Activated naive CD4-positive, alpha-beta T cell treated with anti-CD3 and anti-CD28 coated beads for 36 hours (primary cell): ENCODE measurements at places on chromosomes 16 and 17.

DNA sequence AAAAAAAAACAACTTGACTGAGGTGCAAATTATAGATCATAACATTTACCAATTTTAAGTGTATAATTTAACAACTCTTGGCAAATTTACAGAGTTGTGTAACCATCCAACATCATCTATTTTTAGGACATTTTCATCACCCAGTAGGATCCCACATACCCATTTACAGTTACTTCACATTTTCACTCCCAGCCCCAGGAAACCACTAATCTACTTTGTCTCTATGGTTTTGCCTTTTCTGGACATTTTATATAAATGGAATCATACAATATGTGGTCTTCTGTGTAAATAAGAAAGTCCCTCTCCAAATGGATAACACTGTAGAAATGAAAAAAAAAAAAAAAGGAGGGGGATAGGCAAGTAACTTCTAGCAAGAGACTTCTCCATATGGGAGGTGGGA, 26.1 kb upstream of the XYLT1 start:
- no peak for DNase-seq

DNA sequence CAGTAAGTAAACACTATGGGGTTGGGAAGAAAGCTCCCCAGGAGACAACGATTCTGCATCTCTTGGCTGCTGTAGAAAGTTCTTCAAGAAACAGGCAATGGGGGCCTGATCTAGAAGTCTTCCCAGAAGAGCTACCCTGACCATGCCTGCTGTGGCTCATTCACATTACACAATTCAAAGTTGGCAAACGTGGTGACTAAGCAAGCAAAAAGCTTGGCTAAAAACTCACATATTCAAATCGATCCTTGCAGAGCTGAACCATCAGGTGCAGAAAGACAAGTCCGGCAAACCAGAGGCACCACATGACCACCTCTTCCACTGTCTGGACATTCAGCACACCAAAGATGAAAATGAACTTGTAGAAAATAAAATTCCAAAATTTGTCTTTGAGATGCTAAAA, 16.1 kb downstream of the AMFR start:
- no peak for DNase-seq

DNA sequence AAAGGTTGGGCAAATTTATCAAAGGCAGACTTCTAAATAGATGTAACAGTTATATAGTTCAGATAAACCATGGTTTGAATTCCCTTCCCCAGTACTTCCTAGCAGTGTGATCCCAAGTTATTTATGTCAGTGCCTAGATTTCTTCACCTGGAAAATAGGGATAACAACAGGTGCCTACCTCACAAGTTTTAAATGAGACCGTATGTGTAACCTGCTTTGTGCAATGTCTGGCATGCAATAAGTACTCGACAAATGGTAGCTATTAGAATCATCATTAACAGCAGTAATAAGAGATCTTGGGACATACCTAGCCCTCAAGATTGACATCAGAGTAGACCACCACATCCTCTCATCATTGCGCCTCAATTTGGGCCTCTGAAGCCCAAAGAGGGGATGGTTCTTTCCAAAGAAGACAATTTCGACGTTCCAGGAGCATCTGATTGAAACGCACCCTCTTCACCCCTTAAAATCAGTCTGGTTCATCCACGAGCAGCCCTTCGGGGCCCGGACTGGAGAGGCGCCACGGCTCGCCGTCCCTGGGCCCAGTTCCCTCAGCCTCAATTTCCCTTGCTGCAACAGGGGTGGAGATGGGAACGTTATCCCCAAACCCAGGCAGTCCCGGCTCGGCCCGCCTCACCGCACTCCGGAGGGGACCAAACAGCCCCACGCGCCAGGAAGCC, 541 bp downstream of the ACACA start:
- no peak for DNase-seq

DNA sequence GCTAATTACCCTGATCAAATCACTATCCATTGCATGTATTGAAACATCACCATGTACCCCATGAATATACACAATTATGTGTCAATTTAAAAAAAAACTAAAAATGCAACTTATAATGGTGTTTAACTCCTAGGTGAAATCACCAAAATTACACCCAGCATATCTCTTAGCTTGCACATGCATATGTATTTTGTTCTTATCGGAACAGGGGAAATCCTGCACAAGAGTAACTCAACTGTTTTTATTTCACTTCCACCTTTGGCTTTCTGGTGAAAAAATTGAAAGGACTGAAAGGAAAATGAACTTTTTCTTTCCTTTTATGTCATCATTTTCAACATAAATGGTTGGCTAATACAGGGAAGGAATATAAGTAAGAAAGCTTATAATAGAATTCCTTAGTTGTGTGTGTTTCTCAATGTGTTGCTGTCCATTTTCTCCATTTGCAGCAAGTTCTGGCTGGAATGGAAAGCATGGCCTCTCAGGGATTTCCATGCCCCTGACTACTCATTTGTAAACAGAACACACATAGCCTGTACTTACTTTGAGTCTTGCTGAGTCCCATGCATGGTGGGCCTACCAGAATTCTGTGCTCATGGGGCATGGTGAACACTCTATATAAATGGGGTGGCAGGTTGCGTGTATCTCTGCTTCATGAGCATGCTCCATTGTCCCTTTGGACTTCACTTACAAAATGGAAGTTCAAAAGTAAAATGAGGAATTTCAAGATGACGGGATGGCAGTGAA, 462.0 kb downstream of the HS3ST3B1 start:
- no peak for DNase-seq

DNA sequence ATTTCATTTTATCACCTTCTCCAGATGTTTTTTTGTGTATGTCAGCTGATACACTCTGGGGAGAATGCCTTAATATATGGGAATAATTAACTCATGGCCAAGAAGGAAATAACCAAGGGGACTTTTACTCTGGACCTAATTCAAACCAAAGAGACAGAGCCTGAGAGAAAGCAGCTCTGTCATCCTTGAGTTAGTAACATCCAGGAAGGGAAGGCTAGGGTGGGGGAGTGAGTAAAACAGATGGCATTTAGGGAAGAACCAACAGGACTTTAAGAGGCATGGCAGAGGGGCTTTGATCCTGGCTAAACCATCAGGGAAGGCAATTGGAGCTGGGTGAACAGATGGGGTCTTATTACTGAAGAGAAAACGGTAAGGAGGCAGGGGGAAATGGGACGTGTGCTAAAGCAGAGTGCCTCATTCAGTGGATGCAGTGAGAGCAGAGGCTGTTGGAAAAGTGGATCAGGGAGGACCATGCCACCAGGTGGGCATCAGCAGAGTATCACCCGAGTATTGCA, 2.5 kb upstream of the SMPD3 start:
- no peak for DNase-seq

DNA sequence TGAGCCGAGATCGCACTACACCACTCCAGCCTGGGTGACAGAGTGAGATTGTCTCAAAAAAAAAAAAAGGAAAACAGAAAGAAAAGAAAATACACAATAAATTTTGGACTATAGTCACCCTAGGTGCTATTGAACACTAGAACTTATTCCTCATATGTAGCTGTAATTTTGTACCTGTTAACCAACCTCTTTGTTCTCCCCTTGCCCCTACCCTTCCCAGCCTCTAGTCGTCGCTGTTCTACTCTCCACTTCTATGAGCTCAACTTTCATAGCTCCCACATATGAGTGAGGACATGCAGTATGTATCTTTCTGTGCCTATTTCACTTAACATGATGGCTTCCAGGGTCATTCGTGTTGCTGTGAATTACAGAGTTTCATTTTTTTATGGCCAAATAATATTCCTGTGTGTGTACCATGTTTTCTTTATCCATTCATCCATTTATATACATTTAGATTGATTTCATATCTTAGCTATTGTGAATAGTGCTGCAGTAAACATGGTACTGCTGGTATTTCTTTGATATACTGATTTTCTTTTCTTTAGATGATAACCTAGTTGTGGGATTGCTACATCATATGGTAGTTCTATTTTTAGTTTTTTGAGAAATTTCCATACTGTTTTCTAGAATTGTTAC, 28.3 kb downstream of the VPS35L start:
- peak; percentile 43 for DNase-seq

- DNase-seq = no peak
These were observed 1.3 kb downstream of the CMTR2 start for GRCh38 chr16:71287911-71288310.
